ENCODE measurements at places on chromosomes 12 and 14.

DNA sequence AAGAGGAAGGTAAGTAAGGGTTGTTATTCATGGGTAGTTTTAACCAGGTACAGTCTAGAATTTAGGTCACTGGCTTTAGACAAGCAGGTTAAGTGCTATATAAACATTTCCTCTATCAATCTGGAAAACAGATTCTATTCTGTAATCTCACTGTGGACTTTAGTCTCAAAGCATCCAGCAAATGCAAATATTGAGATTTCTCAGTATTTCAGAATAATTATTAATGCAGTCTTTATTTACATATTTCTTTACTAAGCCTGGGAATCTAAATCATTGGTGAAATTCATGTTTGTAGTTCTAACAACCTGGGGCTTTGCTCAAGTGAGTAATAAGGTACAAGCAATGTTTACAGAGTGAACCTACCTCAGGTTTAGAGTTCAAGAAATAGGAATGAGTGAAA, 61.9 kb downstream of the SLC41A2 start:
- no peak for DNase-seq

DNA sequence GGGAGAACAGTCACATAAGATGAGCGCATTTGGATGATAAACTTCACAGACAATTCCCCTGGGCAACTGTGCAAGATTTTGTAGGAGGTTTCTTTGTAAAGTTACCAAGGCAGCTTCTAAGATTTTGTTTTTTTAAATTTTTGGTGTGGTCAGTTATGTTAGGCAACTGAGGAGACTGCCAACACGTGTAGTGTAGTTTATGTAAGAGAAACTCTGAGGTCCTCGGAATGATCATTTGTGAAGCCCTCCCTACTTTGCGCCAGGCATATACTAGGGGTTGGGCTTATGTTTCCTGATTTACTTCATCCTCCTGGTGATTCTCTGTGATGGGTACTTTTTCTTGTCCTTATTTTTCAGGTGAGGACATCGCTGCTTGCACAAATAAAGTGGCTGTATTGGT, 433.6 kb downstream of the TMEM132D start:
- DNase-seq, result no peak

DNA sequence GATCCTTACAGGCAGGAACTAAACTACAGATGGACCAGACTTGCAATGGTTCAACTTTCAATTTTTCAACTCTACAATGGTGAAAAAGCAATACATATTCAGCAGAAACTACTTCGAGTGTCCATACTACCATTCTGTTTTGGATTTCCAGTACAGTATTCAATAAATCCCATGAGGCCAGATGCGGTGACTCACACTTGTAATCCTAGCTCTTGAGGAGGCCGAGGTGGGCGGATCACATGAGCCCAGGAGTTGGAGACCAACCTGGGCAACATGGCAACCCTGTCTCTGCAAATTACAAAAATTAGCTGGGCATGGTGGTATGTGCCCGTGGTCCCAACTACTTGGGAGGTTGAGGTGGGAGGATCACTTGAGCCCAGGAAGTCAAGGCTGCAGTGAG, 336.1 kb downstream of the MED13L start:
- DNase-seq, result no peak

DNA sequence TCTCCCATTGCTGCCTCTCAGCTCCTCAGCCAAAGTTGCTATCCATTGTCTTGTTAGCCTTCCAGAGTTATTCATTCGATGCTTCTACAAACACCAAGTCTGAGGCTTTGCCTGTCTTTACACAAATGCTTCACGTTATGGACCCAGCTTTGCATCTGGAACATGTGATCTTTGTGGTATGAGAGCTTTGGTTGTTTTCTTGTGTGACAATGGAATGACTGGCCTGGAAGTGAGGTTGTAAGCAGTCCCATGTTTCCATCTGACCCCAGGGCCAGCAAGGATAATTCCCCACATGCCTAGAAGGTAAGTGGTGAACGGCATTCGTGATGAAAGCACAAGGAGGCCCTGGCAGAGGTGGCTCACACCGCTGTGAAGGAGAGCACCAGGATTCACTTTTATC, 866.7 kb upstream of the TMEM132C start:
- no peak for DNase-seq

- DNase-seq, result no peak
These were observed 11.9 kb upstream of the TCL1A start for GRCh38 chr14:95725685-95726336.

GRCh38 chr12:11446372-11446771, 51.0 kb upstream of the PRB2 start:
- no peak for DNase-seq

GRCh38 chr12:127957001-127957660, 309.8 kb upstream of the TMEM132C start:
- DNase-seq, result no peak

GRCh38 chr12:78149459-78149858, 318.8 kb downstream of the NAV3 start:
- DNase-seq, result no peak

DNA sequence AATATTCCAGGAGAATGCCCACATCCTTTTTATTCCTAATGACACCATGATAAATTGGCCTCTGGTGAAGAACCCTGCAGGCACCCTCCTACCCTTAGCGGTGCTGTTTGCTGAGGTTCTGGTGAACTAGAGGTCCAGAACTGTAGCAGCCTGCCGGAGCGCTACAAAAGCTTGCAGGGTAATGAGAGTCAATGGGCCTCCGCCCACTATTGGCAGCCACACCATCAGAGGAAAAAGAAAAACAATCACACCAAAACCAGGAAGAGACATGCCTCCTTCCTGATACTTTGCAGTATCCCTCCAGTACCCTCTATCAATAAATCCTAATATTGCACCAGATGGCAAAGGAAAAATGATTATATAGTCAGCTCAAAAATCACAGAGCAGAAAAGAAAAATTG, 142.9 kb downstream of the SPTSSA start:
- no peak for DNase-seq

DNA sequence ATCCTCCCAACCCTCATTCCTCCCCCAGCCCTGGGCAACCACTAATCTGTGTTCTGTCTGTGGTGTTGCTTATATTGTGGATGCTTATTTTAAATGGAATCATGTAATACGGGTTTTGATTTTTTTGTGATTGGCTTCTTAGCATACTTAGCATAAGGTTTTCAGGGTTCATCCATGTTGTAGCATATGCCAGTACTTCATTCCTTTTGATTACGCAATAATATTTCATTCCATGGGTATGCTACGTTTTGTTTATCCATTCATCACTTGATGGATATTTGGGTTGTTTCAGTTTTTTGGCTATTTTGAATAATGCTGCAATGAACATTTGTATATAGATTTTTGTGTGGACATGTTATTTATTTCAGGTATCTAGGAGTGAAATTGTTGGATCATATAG, 82.9 kb downstream of the TSPAN9 start:
- DNase-seq, result no peak

DNA sequence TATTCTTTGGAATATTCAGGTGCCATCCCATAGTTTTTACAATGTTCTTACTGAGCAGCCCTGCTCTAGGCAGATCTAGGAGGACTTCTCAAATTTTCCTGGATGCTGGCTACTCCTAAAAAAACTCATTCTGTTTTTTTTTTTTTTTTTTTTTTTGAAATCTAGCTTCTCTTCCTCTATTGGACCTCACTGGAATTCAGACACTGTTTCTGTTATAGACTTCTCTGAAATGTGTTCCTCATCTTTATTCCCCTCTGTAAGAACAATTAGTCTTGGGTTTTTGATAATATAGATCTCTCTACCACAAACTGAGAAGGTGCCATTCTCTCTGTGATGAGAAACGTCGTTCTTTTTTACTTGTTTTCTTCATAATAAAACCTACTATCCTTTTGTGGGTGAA, 115.3 kb upstream of the CCND2 start:
- no peak for DNase-seq

DNA sequence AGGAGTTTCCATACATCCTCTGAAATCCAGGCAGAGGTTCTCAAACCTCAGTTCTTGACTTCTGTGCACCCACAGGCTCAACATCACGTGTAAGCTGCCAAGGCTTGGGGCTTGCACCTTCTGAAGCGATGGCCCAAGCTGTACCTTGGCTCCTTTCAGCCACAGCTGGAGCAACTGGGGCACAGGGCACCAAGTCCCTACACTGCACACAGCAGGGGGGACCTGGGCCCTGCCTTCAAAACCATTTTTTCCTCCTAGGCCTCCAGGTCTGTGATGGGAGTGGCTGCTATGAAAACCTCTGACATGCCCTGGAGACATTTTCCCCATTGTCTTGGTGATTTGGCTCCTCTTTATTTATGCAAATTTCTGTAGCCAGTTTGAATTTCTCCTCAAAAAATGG, 10.6 kb downstream of the AREL1 start:
- no peak for DNase-seq

DNA sequence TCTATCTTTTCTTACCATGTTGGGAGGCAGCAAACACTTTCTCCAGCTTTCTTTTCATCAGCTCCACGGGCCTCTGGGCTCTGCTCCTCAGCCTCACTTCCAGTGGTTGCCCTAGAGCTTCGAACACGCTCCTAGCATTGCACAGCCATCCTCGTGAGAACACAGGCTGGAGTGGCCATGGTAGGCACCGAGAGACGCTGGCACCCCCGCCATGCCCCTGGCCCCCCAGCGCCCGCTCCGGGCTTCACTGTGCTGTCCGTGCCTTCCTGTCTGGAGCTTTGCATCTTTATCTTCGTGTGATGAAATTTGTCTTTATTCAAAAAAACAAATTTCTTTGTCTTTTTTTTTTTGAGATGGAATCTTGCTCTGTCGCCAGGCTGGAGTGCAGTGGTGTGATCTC, 352.2 kb downstream of the TMEM121 start:
- DNase-seq, result no peak

- DNase-seq, result no peak
These were observed 318.7 kb downstream of the LRFN5 start for GRCh38 chr14:41925409-41925808.

GRCh38 chr12:111158992-111159391, 209.9 kb downstream of the PHETA1 start:
- no peak for DNase-seq

Measured in activated T-cell treated with anti-CD3 and anti-CD28 coated beads for 48 hours (primary cell).